ENCODE measurements at places on chromosomes 6 and 20. TPM values are rescaled to one million over a fixed set of nuclear protein-coding genes. Genes with fewer than 3 reads are reported as not detected.

NOX3 gene
- total RNA-seq: not detected

COL11A2 gene
- not detected for total RNA-seq

REV3L gene
- total RNA-seq: 40.6 TPM

HAO1 gene
- total RNA-seq: not detected

CALHM5 gene
- total RNA-seq: 7.2 TPM

DNA sequence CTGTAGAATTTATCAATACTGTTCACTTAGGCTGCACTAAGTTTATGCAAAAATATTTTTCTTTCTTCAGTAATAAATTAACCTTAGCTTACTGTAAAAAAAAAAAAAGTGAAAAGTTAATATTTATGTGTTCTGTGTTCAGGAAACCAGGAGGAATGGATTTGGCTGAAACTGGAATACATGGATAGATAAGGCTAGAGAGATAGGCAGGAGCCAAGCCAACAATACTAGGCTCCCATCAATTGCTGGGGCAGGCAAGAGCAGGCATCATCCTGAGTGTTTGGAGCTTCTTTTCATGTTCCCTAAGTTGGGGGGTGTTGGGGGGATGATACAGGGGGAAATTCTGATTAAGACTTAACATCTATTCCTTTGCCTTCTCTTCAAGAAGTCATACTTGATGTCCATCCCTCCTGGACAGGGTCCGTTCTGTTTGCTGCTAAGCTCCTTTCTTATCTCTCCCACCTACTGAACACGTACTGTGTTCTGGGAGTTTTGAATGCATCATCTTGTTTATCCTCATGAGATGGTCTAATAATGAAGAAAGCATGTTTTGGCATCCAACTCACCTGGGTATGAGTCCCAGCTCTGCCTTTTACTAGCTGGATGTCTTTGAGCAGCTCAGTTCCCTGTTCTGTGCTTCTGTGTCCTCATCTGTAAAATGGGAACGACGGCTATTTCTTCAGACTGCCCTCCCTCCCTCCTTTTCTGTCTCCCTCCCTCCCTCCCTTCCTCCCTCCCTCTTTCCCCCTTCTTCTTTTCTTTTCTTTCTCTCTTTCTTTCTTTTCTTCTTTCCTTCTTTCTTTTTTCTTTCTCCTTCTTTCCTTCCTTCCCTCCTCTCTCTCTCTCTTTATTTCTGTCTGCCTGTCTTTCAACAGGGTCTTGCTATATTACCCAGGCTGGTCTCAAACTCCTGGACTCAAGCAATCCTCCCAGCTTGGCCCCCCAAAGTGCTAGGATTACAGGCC lies 6.4 kb upstream of the PROCR start:
- no peak for DNase-seq

GRCh38 chr6:170271771-170272314 lies 19.0 kb downstream of the DLL1 start:
- no peak for DNase-seq

DNA sequence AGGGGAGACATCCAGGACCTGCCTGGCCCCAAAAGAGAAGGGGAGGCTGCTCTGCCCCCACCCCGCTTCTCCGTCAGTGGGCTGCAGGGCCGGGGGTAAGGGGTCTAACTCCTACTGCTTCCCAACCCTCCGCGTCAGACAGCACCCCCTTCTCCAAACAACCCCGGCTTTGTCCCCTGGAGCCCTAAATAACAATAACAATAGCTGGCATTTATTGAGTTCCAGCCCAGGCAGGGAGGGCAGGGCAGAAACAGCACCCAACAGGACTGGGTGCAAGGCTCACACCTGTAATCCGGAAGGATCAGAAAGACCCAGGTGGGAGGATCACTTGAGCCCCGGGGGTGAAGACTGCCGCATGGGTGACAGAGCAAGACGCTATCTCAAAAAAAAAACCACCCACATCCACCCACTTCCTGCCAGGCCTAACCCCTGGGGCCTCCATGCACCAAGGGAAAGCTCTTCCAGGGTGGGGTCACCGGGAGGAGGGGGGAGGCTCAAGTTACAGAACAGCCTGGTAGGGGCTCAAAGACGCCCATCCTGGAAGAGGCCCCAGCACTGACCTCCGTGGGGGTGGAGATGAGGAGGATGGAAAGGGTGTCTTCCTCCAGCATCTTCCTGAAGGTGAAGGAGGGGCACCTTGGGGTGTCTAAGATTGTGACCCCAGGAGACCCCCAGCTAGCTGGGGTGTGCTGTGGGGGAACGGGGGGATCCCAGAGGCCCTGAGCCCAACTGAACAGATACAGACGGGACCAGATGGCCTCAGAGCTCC lies 1.3 kb upstream of the FNDC11 start:
- DNase-seq: no peak

Data from SJSA1 (cell line).